Astrocyte of the cerebellum (primary cell): ENCODE measurements at places on chromosomes 11 and 22.

DNA sequence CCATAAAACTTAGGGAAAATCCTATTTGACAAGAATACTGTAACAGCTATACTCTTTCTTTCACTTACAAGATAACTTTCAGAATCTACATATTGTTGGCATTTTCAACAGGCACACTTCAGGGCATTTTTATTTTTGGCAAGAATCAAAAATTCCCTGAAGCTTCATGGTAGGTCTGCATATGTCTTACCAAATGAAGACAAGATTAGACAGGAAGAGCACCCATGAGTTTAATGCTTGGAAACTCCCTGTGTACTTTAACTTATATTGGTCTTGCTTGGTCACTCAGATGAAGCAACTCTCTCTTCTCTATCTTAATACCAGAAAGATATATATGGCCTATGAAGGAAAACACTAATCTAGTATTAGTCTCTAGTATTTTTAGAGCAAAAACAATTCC lies 137.7 kb downstream of the ATG16L2 start:
- DNase-seq = no peak

GRCh38 chr11:45664376-45665205 lies 831 bp downstream of the CHST1 start:
- no peak for DNase-seq

GRCh38 chr11:62061356-62062222 lies 62.2 kb upstream of the INCENP start:
- DNase-seq = no peak

DNA sequence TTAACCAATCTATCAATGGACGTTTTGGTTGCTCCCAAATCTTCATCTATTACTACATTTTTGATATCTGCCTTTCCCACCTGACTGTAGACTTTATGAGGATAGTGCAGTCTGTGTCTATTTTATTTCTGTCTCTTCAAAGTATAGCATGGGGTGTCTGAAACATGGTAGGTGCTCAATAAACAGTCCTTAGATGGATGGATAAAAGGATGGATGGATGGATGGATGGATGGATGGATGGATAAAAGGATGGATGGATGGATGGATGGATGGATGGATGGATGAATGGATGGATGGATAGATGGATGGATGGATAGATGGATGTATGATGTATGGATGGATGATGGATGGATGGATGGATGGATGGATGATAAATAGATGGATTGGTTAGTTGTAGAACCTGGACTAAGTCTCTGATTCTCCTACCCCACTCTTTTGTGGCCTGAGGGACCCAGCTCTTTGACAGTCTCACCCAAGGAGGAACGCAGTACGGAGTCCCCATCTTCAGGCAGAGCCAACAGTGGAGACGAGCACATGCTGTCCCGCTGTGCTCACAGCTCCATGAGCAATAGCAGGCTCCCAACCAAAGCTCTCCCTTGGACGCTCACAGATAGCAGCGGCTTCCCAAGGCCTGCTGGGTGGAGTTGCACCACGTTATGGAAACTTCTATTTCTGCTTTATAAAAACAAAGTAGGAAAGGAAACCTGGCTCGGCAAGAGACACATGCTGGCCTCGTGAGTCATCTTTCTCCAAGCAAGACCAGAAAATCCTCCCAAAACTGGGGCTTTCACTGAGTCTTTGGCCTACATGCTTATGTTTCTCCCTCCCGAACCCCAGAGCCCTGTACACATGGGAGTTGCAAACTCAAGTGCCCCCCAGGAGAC lies 448.0 kb downstream of the MIAT start:
- peak; percentile 89 for DNase-seq

- no peak for DNase-seq
Observed at GRCh38 chr22:17266251-17266971, 47.2 kb upstream of the ADA2 start.

GRCh38 chr11:10934293-10934860 lies 76.5 kb upstream of the ZBED5 start:
- no peak for DNase-seq

GRCh38 chr11:58711832-58712231 lies 19.9 kb downstream of the GLYAT start:
- no peak for DNase-seq
